ENCODE measurements at places on chromosomes 12 and 14.

GRCh38 chr12:101490286-101490920 is 15.3 kb downstream of the SPIC start:
- DNase-seq, result no peak

DNA sequence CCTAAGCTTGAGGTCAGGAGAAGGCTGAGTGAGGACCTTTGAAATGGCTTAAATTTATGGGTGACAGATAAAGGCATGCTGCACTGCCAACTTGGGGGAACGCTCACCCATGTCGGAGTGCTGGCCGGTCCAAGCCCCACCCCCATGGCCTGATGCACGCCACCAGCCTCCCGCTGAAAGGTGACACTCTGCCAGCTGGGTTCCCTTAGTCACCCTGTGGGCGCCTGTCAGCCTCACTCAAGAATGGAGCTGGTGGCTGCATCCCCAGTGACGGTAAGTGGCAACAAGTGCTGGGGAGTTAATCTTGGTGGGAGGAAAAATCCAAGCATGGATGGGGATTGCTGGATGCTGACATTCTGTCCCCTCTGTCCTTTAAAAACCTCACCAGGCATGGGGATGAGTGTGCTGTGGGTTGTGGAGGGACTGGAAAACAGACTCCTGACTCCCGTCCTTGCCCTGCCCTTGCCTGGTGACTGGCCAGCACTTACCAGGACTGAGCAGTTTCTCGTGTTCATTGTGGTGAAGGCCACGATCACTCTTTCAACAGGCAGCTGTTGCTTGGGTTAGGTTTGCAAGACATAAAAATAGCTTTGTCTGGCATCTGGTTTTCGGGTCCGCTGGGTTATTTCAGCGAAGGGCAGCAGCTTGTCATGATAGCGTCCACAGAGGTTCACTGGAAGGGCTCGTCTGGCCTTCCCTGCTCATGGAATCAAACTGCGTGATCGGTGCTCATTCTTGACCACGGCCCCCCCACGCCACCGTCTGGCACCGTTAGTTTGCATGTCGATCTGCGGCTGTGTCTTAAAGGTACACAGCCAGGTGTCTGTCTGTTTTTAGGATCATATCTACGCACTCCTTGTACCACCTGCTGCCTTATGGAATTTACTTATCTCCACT is 15.0 kb downstream of the ACACB start:
- no peak for DNase-seq

DNA sequence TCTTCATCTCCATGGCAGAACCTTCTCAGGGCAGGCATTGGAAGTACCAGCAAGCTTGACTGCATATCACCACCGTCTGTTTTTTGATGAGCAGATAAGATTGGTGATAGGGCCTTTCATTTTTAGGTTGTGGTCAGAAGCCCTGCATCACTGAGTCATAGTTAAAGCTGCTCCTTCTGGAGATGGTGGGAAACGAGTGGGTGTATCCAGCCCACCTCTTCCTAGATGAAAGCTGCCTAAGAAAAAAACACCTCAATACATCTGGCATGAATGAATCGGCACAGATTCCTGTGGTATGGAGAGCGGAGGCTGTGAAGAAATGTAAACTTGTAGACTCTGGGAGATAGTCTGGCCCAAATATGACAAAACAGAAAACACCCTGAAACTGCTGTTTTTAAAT is 248.7 kb upstream of the EGLN3 start:
- DNase-seq, result no peak

DNA sequence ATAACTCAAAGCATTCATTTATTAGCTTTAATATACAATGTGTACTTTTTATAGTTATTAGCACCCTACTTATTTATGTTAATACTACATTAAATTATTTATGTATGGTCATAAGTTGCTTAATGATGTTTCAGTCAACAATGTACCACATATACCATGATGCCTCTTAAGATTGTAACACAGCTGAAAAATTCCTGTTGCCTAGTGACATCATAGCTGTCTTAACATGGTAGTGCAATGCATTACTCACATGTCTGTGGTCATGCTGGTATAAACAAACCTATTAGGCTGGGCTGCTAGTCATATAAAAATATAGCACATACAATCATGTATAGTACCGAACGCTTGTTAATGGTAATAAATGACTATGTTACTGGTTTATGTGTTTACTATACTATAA is 120.4 kb downstream of the ANO6 start:
- DNase-seq, result no peak

- DNase-seq, result no peak
These were observed 203.7 kb upstream of the NUDT4 start for GRCh38 chr12:93174048-93174447.

GRCh38 chr12:8562310-8562709 is 21.6 kb upstream of the CLEC4E start:
- no peak for DNase-seq

DNA sequence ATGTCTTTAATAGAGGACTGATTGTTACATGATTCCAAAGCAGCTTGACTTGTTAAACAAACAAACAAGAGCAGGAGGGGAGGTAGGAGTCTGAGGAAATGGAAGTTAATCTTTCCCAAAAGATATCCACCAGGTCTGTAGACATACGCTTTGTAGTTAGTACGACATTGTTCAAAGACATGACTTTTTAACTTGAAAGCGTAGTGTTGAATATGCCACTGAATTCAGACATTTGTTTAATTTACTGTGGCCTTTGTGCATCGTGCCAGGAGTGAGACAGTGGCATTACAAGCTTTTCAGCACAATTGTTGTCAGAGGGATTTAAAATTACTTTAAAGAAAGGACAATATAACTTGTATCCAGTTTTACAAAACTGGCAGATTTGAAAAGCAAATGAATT is 53.0 kb downstream of the SAV1 start:
- DNase-seq, result no peak

- no peak for DNase-seq
These were observed 2.8 kb upstream of the AAAS start for GRCh38 chr12:53324113-53324778.

DNA sequence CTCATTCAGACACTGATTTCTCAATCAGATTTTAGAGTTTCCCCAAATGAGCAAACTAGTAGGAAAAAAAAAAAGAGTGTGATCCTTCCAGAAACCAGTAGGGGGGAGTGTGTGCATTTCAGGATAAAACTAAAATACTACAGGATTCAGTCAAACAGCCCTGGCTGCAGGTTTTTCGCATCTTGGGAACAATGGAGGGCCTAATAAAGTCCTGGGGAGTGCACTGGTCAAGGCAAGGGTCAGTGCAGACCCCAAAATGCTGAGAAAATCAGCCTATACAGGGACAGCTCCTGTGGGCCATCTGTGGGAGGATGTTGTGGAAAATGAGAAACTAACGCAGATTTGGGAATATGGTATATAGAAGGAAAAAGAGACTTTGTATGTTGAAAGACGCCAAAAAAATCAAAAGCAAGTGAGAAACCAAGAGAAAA is 22.2 kb upstream of the ABCD4 start:
- DNase-seq, result no peak

DNA sequence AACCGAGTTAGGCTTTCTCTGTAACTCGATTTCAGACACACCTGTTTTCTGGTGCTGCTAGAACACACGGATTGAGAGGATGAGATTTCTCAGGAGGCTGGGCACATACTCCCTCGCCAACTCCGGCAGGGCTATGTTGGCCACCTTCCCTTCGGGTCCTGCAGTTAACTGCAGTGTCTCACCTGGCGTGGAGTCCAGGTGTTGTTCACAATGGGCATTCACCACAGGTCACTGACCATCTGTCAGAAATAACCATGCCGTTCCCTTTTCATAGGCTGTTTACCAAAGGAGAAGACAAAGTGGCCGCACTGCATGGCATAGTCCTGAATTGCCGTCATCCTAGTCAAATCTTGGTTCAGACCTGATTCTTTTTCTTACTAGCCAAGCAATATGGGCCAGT is 5.5 kb upstream of the KCNH3 start:
- DNase-seq, result no peak

GRCh38 chr12:32868885-32869284 is 27.7 kb downstream of the PKP2 start:
- no peak for DNase-seq

DNA sequence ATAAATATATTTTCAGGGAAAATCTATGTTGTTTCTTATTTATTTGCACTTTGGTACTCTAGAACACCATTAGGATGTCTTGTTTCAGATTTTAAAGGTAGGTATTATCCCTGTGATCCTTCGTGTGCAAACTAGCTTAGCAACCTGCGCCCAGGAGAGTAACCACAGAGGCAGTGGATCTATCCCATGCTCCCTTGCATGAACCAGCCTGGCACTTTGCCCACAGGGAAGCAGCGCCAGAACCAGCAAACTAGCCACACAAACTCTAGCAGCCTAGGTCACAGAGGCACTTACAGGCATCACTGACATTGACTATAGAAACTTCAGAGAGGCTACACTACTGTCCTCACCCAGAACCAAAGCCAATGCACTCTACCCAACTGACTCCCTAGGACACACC is 76.1 kb downstream of the TSHR start:
- DNase-seq, result no peak

- DNase-seq, result no peak
These were observed 223.2 kb downstream of the PPM1H start for GRCh38 chr12:62711631-62712241.

DNA sequence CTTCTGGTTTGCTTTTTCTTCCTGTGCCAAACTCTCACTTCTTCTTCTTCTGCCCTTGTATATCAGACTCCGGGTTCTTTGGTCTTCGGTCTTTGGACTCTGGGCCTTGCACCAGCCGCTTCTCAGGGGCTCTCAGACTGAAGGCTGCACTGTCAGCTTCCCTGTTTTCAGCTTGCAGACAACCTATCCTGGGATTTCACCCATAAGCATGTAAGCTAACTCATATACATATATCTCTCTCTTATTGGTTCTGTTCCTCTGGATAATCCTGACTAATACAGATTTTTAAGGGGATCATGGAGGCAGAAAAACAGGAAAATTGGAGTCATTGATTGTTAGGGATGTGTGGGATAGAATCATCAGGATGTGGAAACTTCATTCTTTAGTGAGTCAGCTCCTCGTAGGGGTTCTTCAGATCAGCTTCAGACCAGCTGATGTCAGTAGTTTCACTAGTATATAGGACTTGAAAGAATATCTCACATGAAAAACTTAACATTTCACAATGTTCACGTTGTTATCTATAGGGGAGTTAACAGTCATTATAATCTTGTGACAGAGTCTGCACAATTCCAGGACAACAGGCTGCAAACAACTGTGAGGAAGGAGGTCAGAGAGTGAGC is 102.9 kb downstream of the RASSF9 start:
- DNase-seq, result no peak

DNA sequence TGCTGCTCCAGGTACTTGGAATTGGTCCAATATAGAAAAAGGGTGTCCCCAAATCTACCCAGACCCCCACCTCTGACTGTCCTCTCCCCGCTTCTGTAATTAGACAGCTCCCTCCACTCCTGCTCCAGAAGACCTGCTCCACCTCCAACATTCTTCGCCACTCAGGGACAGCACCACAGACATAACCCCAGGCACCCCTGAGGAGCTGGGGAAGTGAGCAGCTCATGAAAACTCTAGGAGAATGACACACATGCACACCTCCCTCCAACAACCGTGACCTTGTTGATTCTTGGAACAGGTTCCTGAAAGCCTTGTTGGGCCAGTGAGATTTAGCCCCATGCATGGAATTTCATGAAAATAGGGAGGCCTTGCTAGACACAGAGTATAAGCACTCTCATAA is 8.2 kb downstream of the KRT4 start:
- no peak for DNase-seq

DNA sequence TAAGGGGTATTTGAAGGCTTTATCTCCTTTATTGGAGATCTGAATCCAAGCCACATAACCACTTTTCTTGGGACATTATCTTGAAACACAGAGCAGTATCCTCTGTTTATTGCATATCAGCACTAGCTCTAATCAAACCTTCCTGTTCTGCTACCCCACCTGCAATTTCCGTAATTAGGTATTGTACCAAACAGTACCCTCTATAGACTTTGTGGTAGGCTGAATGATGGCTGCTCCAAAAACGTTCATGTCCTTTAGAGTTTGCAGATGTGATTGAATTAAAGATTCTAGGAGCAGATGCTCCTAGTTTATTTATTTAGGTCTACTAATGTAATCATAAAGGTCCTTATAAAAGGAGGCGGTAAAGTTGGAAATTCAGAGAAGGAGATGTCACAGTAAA is 573.0 kb upstream of the ATXN7L3B start:
- no peak for DNase-seq

DNA sequence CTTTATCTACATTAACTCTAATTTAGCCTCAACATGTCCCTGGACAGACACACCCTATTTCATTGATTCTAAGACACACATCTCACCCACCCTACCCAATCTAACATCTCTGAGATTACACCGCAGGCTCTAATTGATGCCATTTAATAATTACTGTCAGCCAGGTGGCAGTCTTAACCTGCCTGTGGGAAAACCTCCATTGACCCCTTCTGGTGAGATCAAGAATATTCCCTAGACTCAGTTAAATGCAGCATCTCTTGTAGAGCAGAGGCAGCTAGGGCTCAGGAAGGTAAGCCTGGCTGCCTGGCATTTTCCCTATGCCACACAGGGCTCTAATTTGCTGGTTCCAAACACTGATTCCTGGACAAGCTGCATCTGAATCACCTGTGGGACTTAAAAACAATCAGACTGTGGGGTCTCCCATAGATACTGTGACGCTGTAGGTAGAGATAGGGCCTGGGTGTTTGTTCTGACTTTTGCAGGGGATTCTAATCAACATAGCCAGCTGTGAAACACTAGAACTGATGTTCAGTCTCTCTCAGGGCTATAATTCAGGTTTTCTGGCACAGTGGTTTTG is 14.3 kb downstream of the MCRS1 start:
- DNase-seq, result no peak

DNA sequence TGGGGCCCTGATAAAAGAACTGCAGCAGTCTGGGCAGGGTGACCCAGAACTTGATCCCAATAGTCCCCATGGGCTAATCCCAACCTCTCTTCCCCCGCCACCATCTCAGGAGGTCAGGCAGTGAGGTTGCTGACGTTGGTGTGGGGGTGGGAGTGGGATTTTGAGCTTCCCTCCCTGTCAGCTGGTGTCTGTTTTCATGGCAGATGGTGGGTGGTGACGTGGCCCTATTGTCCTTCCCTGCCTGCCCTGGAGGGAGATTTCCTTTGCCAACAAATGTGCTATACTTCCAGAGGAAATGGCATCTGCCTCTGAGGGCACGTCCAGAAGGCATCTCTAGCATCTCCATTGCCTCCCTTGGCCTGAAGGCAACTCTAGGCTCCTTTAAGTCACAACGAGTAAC is 37.7 kb downstream of the NEUROD4 start:
- no peak for DNase-seq

GRCh38 chr14:73105050-73105449 is 31.3 kb upstream of the PSEN1 start:
- DNase-seq, result no peak

DNA sequence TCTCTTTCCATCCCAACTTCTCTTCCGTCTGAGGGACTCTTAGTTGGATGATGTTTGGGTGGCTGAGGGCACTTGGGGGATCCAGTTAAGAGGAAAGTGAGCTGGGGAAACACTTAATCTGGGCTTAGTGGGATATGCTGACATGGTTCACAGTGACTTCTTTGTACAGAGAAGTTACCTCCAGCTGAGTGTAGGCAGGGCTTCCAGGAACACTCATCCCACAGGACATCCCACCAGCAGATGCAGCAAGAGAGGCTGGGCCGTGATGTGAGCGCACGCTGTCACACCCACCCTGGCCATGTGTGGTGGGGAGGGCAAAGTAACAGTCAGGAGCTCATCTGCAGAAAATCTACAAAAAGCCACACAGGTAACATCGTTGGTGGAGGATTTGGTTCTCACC is 832 bp upstream of the CACNA2D4 start:
- no peak for DNase-seq

Data from RWPE2 (cell line).